Esophagus squamous epithelium (tissue), 5 donors: ENCODE measurements at places on chromosomes 7 and 10.

DNA sequence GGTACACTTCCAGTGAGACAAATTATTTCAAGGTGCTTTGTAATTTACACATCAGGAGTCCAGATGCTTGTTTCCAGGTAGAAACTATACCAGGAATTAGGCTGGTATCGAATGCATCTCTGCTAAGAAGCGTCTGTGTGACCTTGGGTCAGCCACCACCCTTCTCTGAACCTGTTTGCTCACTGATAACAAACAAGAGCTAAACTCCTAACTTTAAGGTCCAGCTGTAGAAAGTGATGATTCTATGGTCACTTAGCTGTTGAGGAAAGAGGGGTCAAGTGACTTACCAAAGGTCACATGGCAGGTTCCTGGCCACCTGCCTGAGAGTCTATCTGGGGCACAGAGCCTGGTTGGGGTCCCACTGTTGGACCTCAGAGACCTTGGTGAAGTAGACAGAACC is 95.4 kb downstream of the HIF1AN start:
- DNase-seq = no peak

GRCh38 chr7:131619336-131620305 is 63.2 kb upstream of the PODXL start:
- no peak for DNase-seq

DNA sequence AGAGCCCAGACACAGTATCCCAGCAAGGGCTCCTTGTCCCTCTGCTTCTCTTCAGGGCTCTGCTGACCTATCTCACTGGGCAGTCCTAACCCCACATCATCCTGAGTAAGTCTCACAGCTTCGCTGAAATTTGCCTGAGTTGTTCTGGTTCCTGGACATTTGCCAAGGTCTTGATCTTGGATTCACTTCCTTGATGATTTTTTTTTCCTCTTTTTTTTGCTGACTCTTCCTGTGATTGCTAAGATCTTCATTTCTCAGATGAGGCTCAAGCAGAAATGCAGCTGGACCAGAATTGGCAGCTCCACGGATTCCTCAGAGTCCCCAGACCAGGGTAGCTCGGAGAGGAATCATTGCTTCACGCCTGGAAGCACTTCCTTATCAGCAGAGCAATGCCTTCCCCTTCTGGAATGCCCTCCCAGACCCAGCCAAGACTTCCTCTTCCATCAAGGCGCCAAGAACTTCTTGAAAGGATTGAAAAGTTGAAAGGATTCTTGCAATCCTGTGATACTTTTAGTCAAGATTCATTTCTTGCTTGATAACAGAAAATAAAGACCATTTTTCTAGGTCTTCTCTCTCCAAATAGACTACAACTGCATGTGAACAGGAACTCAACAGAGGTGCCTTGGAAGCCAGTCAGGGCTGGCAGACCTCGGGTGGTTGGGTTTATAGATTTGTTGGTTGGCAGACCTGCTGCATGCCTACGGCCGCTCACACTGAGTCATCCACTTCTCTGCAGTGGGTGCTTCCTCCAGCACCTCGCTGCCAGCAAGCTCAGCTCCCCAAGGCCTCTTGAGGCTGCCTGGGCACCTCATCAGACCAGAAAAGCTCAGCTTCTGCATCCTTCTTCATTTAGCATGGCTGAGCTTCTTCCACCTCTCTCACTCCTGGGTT is 8.8 kb upstream of the AFAP1L2 start:
- no peak for DNase-seq

DNA sequence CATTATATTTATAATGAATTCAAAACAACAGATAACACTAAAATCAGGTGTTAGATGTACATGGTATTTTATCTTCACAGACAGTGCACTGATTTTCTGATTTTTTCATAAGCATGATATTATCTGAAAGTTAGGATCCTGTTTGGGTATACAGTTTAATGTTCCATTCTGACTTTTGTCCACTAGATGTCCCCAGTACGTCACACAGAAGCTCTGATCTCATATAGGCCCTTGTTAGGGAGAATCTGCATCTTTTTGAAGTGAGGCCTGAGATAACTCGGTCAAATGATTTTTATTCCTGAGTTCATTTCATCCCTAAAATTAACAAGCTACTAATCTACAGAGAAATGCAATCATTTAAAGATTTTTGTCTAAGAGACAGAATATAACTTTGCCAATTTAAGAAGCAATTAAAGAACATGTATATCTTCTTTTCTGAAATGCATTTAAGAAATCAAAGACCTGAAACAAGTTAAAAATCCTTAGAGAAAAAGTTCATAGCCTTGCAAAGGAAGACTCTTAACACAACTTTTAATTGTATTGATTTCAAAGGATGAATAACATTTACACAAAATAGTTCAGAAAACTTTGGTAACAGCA is 72.0 kb upstream of the TES start:
- no peak for DNase-seq

- no peak for DNase-seq
Measured at GRCh38 chr10:73588656-73589055, 2.5 kb downstream of the USP54 start.

- DNase-seq = no peak
Measured at GRCh38 chr10:24469993-24470392, 253.7 kb downstream of the ARHGAP21 start.

GRCh38 chr7:74657692-74658177 is at the start of gene GTF2I:
TSS of gene GTF2I (plus strand) at chr7:74657718. CDS start at chr7:74689129, 31,411 bp downstream.
- no peak for DNase-seq

DNA sequence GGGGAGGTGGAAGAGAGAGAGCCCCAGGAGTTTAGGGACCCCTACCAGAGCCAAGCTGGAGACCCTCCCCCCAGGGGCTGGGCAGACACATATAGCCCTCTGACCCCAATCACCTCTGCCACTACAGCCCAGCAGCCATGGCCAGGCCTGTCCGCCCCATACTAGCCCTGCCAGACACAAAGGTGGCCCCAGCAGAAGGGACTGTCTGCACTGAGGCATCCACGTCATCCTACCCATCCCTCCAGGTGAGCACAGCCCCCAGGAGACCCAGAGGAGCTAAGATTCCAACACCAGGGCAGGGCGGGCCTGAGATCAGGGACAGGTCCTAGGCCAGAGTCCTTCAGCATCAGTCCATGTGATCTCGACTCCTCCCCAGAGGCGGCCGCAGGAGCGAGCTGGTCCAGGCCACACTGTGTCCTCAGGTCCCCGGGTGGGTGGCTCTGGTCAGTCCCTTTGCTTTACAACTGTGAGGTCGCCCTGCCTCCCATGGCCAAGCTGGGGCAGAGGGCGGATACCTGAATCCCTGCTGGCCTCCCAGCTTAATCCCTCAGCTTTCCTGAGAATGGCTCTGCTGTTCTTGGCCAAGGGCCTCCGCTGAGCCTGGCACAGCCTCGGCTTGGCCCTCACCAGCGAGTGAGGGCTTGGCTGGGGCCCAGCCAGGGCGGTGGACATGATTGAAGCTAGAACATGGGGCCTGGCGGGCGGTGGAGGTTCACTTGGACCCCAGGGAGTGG is 14.3 kb upstream of the ELN start:
- no peak for DNase-seq

DNA sequence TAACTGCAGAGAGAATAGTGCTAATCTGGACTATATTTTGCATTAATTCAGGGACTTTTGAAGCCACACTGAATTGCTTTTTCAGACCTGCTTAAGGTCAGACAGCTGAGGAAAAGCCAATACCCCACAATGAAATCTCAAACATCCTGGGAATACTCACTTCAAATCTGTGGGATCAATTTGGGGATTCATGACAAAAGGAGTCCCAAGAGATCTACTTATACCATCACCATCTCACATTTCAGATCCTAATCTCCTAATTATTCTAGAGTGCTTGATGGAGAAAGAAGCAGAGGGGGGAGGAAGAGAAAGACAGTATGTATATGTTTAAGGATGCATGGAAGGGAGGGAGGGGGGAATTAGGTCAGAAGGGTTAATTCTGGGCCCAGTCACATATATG is 202.2 kb downstream of the CACNA2D1 start:
- DNase-seq = no peak

DNA sequence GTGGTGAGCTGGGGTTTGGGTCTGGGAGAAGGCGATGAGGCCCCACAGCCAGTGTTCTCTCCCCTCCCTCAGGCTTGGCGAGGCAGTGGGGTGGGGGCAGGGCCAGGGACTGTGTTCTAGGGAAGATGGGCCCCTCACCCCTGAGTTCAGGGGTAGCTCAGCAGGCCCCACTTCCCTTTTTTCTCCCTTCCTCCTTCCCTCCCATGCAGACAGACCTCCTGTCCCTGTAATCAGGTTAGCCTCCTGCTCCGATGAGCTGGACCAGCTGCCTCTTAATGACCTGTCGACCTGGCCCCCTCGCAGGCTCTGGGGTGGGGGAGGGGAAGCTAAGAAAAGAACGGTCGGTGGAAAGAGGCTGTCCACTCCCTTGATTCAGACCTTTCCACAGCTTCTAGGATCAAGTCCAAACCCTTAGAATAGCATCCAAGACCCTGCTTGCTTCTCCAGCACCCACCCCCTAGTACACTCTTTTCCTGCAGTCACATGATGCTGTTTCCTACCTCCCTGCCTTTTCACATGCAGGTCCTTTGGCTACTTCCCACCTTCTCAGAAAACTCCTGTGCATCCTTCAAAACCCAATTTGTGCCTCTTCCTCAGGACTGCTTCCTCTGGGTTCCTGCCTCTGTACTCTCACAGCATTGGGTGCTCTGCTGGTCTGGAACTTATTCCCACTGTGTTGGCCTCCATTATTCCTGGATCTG is 64.1 kb downstream of the ZMIZ1 start:
- no peak for DNase-seq

- DNase-seq = no peak
Measured at GRCh38 chr7:85554236-85555178, 367.7 kb upstream of the SEMA3D start.

GRCh38 chr7:70016044-70016770 is 417.9 kb downstream of the AUTS2 start:
- no peak for DNase-seq

DNA sequence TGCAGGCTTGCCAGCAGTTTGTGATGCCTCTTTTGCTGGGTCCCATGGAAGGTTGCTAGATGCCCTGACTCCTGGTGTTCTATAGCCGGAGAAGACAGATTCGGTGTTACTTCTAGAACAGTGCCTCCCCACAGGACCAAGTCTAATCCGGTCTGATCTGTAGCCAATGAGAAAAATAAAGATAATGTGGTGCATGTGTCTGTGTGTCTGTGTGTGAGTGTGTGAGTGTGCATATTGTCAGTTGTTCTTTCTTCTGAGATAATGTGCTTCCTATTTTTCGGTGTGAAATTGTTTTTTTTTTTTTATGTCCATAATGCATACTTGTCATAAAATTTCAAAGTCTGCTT is 29.7 kb upstream of the ZNRF2 start:
- DNase-seq = no peak

DNA sequence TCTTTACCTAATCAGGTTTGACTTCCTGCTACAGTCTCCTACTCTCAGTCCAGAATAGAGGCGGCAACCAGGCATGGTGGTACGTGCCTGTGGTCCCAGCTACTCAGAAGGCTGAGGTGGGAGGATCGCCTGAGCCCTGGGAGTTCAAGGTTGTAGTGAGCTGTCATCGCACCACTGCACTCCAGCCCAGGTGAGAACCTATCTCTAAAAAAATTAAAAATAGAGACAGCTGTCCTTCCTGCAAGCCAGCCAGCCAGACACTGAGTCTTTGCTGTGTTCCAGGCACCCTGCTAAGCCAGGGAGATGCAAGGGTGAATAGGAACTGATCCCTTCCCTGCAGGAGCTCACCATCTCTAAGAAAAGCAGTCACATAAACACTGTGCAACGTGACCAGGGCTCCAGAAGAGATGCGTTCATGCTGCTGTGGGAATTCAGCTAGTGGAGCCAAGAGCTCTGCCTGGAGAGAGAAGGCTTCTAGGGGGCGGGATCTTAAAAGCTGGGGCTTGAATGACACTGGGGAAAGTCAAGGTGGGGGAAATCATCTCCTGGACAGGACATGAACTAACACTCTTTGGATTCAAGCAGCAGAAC is 22.1 kb upstream of the SLIT1 start:
- DNase-seq = no peak

DNA sequence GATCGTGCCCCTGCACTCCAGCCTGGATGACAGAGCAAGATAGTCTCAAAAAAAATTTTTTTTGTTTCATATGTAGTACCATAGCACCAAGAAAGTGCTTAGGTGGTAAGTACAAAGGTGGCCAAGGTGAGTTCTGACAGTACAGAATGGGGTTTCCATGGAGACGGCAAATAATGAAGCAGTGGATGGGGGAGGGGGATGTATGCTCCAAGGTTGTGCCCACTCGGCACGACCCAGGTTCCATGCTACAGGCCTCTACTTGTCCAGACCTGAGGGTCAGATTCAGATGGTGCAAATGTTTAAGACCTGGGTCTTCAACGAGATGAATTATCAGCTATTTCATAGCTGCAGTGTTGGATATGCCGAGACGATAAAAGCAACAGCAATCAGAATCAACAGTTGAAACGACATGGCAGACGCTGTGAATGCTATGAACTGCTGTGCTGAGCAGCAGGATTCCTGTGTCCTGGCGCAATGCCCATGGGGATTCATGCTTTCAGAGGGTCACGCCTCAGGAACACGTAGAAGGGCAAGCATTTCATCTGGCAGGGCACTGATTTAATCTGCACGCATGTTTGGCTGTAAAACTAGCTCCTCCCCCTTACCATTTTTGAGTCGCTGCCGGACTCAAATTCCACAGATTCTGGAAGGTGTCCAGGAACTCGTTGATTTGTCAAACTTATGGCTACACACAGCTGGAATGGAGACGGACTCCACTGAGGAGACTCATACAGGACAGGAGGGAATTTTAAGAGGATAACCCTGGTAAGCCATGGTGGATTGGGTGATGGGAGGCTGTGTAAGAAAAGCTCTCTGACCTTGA is 256.5 kb downstream of the FRMD4A start:
- DNase-seq = no peak

GRCh38 chr10:6108631-6109443 is 20.0 kb downstream of the RBM17 start:
- no peak for DNase-seq

DNA sequence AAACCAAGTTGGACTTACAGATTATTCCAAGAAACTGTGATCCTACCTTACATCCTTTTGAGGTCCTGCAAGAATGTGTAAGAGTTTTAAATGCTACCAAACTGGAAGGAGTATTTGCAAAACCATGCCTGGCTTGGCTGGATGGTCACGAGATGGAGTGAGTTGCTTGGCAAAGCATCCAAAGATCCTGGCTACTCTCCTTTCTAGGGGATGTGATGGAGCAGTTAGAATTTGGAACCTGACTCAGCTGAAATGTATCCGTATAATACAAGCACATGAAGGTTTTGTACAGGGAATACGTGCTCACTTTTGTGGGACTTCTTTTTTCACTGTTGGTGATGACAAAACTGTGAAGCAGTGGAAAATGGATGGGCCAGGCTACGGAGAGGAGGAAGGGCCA is 13.3 kb upstream of the SYPL1 start:
- DNase-seq = no peak

- DNase-seq = no peak
Measured at GRCh38 chr10:118911363-118911762, 118.2 kb upstream of the NANOS1 start.
